ENCODE measurements at places on chromosomes 6 and 20.

GRCh38 chr20:62198931-62199330 lies 16.1 kb downstream of the MTG2 start:
- DNase-seq: no peak
- H3K36me3 ChIP-seq: peaks cover 43% of the 10 kb centered on the region
- H3K27ac ChIP-seq: no peak overlapping the region

GRCh38 chr6:37192666-37193065 lies 22.7 kb downstream of the PIM1 start:
- peaks cover 54% of the 10 kb centered on the region for H3K4me1 ChIP-seq
- H3K36me3 ChIP-seq: peaks cover 1% of the 10 kb centered on the region
- H3K4me3 ChIP-seq: no peak overlapping the region
- DNase-seq: no peak

GRCh38 chr6:102197211-102197610 lies 803.7 kb downstream of the GRIK2 start:
- no peaks in the 10 kb centered on the region for H3K36me3 ChIP-seq
- DNase-seq: no peak
- no peaks in the 10 kb centered on the region for H3K27me3 ChIP-seq

DNA sequence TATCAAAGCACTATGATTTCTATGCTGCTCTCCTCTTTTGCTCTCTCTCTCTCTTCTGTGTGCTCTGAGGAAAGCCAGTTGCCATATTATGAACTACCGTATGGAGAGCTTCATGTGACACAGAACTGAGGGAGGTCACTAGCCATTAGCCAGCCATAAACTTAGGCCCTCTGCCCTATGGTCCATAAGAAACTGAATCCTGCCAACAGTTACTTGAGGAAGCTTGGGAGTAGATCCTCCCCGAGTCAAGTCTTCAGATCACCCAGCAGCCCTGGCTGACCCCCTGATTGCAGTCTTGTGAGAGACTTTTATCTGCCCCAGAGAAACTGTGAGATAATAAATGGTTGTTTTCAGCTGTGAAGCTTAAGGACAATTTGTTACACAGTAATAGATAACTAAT lies 5.7 kb upstream of the PEX7 start:
- DNase-seq: no peak
- no peak overlapping the region for H3K27ac ChIP-seq
- H3K27me3 ChIP-seq: peaks cover 6% of the 10 kb centered on the region
- no peak overlapping the region for H3K4me3 ChIP-seq
- peaks cover 1% of the 10 kb centered on the region for H3K36me3 ChIP-seq

GRCh38 chr20:62900052-62900691 lies 26.1 kb downstream of the DIDO1 start:
- H3K27ac ChIP-seq: peak overlapping the region; percentile 56
- H3K36me3 ChIP-seq: peaks cover 37% of the 10 kb centered on the region
- H3K4me1 ChIP-seq: peaks cover 38% of the 10 kb centered on the region
- no peaks in the 10 kb centered on the region for H3K27me3 ChIP-seq
- H3K4me3 ChIP-seq: no peak overlapping the region

GRCh38 chr6:154166140-154166539 lies 127.1 kb downstream of the OPRM1 start:
- peaks cover 46% of the 10 kb centered on the region for H3K4me1 ChIP-seq
- no peaks in the 10 kb centered on the region for H3K27me3 ChIP-seq
- no peak for DNase-seq
- peaks cover 43% of the 10 kb centered on the region for H3K36me3 ChIP-seq
- H3K27ac ChIP-seq: no peak overlapping the region

DNA sequence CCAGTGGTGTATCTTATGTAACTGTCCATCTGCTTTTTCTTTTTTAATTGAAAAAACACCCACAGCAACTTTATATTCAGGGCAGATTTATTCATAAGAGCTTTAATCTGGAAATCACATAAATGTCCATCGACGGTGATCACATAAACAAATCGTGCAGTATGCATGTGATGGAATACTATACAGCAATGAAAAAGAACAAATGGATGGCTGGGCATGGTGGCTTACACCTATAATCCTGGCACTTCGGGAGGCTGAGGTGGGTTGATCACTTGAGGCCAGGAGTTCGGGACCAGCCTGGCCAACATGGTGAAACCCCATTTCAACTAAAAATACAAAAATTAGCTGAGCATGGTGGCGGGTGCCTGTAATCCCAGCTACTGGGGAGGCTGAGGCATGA lies 39.1 kb downstream of the VSTM2L start:
- H3K4me1 ChIP-seq: no peaks in the 10 kb centered on the region
- H3K27ac ChIP-seq: no peak overlapping the region
- no peak overlapping the region for H3K4me3 ChIP-seq
- no peak for DNase-seq
- H3K27me3 ChIP-seq: no peaks in the 10 kb centered on the region

- H3K27me3 ChIP-seq: no peaks in the 10 kb centered on the region
- H3K4me3 ChIP-seq: no peak overlapping the region
- no peak overlapping the region for H3K27ac ChIP-seq
- no peaks in the 10 kb centered on the region for H3K4me1 ChIP-seq
- no peaks in the 10 kb centered on the region for H3K36me3 ChIP-seq
- DNase-seq: no peak
These were observed 115.1 kb downstream of the MAP7 start for GRCh38 chr6:136435101-136435500.
